NCI-H524 (cell line): ENCODE measurements at places on chromosomes 4 and X.

DNA sequence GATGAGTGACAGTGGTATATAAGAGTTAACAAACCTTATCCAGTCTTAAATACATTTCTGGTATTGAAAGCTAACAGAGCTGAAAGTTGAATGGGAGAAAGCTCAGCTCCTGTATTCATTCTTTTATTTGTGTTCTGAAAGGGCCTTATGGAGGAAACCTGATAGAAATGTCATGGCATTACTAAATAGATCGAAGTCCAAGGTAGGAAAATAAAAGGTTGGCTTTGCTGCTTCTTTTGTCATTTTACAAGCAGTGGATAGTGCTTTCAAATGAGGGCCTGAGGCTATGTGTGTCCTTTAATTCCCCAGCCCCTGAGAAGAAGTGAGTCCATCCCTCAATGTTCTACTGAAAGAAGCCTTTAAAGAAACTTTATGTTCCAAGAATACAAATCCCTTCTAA is 974.3 kb upstream of the INTU start:
- no peak for DNase-seq

- no peak for DNase-seq
Observed at GRCh38 chrX:27660878-27661277, 70.7 kb downstream of the DCAF8L2 start.

GRCh38 chr4:71470524-71470923 is 131.7 kb downstream of the SLC4A4 start:
- DNase-seq = no peak

GRCh38 chrX:111127038-111127437 is 31.0 kb downstream of the PAK3 start:
- no peak for DNase-seq

DNA sequence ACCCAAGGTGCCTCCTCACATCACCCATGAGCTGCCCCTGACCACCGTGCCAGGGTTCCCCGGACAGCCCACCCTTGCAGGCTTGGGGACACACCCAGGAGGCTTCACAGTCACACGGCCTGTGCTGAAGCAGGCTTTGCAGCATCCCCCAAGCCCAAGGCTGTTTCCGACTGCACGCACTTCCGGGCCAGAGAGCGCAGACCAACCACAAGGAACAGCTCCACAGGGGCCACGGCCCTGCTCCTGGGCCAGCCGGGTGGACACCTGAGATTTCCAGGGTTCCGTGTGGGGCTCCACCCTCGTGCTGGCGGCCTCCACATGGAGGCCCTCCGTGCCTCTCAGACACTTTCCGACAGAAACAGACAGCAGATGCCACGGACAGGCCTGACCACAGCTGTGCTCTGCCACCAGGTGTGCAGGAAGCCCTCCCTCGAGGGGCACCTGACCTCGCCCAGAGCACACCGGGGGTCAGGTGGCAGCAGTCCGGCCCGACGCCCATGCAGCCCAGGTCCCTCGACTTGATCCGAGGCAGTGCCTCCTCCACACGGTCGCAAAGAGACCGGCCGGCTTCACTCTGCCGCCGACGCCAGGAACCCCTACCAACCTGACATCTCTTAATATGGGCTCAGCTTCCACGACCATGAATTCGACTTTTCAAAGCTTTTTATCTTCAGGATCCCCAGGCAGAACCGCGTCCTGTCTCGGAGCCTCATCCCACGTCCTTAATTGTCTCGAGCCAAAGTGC is 8.0 kb downstream of the CTBP1 start:
- no peak for DNase-seq

DNA sequence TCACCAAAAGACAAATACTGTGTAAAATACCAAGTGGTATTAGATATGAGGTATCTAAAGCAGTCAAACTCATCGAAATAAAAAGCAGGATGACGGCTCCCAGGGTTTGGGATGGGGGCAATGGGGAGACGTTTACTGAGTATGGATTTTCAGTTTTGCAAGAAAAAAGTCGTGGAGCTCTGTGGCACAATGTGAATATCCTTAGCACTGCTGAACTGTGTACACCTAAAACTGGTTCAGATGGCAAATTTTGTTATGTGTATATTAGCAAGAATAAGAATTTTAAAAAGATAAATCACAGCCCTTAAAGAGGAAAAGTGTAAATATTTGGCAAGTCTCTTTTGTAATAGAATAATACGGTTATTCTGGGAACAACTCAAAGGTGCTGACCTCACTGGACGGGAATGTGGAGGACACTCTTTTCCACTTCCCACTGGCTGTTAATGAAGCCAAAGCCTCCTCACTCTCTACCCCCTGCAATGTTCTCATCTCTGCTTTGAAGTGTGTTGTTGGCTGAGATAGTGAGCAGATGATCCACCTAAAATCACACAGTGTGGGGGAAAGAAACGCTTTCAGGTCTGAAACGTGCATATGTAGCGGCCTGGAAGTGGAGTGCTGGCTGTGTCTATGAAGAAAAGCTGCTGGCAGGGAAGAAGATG is 49.2 kb downstream of the SEL1L3 start:
- peak; percentile 18 for DNase-seq

GRCh38 chrX:2638279-2638678 is 52.8 kb upstream of the CD99 start:
- DNase-seq = no peak

DNA sequence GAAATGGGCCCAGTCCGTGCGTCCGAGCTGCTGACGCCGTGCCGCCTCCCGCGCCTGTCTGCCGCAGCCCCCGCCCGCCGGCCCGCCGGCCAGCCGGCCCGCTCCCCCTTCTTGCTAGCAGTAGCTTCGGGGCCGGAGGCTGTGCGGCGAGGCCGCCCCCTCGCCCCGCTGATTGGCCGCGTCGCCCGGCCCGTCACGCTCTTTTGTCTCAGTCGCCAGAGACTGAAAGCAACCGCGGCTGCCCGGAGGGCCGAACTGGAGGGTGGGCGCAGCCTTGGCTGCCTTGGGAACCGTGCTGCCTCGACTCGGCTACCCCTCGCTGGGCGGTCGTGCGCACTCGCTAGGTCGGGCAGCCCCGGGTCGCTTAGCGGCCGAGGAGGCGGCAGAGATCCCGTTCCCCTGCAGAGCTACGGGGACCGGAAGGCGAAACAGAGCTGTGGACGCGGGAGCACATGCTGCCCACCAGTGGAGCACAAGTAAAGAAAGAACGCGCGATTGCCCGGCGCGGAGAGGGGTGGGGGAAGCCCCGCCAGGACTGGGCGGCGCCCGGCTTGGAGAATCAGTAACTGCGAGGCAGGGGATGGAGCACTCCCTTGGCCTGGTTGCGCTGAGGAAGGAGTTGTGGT is at the start of gene ZCCHC18:
Gene ZCCHC18 (plus strand): TSS at position 198 of the 626 bp plus-strand sequence. CDS start 1,589 bp downstream, outside the sequence.
- peak; percentile 76 for DNase-seq

GRCh38 chr4:168501407-168501806 is 4.6 kb downstream of the PALLD start:
- DNase-seq = no peak

- DNase-seq = no peak
Observed at GRCh38 chr4:48227662-48228061, 42.0 kb downstream of the TEC start.

GRCh38 chr4:147689067-147689466 is 5.1 kb upstream of the PRMT9 start:
- DNase-seq = no peak

DNA sequence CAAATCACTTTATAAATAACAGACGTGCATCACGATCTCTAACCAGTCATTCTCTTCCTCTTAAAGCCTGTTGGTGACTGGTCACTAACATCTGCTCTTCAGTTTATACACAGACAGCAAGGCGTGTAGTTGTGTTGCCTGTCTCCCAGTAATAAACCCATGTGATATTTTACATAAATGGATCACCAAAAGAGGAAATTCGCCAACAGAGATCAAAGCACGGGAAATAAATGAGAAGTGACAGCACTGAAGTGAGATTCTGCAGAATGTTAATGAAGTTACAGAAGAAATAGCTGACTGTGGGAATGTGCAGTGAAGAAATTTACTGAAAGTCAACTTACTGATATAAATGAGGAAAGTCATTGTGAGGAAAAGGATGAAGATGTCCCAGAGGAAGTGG is 47.0 kb downstream of the AFF1 start:
- DNase-seq = no peak

- DNase-seq = no peak
Observed at GRCh38 chr4:72507167-72507566, 61.9 kb downstream of the ADAMTS3 start.

GRCh38 chrX:154051201-154051810 is 31.6 kb upstream of the IRAK1 start:
- no peak for DNase-seq

DNA sequence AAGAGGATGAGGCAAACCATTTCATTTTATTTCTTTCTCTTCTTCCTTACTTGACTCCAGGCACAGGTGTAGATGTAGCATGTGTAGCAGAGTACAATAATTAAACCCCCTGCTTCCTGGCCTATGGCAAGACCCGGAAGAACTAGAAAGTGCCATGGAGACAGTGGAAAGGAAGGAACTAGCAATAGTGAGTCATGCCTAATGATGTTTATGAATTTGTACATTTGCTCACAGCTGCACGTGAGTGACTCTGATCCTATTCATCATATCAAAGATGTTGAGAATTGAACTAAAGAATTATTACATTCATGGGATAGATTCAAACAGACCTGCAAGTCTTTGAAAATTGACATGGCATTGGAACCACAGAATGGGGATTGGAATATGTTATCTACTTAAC is 2233.9 kb upstream of the TENM3 start:
- no peak for DNase-seq

GRCh38 chr4:125546272-125546671 is 231.5 kb downstream of the FAT4 start:
- DNase-seq = no peak

DNA sequence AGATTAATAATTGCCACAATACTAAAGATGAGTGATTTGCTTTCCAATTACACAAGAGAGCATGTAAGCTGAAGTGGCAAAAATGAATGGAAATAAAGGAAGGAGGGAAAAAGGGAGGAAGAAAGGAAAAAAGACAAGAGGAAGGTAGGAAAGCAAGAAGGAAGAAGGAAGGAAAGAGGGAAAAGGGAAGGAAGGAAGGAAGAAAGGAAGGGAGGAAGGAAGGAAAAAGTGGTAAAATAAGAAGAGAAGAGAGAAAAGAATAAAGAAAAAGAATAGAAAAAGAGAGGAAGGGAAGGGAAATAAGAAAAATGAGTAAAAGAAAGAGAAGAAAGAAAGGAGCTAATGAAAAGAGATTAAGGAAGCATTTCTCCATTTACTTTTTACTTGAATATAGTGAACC is 4.6 kb downstream of the NDST4 start:
- no peak for DNase-seq

DNA sequence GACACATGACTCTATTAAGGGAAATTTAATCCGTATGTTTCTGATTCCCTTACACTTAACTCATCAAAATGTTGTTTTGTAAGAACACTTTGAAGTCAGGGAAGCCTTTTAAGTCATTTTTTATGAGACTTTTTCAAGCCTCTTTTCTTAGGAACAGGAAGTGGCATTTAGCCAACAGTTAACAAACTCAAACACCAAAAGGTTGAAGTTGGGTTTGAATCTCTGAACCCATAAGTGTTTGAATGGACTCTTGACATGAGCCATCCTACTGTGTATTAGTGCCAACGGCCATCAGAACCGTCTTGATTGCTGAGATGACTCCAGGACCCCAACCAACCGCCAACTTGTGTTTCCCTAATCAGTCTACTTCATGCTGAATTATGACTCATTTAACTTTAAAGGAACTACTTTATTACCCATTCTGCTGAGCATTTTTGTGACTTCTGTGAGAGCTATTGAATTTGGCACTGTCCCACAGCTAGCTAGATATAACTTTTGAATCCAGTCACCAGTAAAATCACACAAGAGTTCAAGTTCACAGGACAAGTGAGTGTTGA is 209.1 kb upstream of the FAT1 start:
- DNase-seq = no peak

DNA sequence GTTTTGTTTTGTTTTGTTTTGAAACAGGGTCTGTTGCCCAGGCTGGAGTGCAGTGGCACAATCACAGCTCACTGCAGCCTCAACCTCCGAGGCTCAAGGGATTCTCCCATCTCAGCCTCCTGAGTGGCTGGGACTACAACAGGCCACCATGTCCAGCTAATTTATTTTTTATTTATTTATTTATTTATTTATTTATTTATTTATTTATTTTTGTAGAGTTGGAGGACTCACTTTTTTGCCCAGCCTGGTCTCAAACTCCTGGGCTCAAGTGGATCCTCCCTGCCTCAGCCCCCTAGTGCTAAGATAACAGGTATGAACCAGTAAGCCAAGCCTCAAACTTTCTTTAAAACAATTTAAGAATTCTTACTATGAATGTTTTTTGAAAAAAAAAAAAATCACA is 26.6 kb upstream of the PLS3 start:
- DNase-seq = no peak

DNA sequence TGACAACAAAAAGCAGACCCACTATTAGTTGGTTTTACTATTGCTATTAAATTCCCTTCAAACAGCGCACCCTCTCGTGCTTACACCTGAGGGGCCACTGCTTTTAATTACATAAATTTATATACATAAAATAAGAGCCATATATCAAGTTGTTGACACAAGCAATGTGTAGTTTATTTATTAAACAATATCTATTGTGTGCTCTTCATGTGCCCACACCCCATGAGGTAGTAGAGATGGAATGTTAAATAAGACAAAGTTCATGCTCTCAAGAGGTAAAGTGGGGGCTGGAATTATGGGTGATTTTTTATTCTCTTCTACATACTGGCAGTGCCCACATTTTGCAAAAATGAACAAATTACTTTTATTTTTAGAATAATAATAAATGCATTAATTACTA is 47.3 kb downstream of the KCNIP4 start:
- DNase-seq = no peak

DNA sequence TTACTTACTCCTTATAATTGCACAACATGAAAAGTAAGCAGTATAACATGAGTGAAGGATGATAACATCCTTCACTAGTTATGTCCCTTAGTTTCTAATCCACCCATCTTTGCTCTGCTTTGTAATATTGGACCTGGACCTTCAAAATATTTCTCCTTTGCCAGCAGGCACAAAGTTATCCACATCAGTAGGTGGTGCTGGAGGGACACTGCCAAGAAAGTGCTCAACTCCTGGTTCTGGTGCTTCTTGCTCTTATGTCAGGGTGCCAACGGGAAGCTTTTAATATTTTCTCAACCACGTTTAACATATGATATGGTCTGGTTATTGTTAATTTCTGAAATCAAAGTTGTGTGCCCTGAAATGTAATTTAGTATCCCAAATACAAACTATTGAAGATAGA is 49.1 kb downstream of the TMEM165 start:
- no peak for DNase-seq
